ENCODE measurements at places on chromosomes 11 and 22.

GRCh38 chr11:111347723-111348115 is 31.4 kb downstream of the POU2AF1 start:
- peaks cover 6% of the 10 kb centered on the region for H3K27me3 ChIP-seq
- DNase-seq: no peak
- H3K4me1 ChIP-seq: peaks cover 11% of the 10 kb centered on the region

- H3K27ac ChIP-seq: no peak overlapping the region
- no peaks in the 10 kb centered on the region for H3K4me1 ChIP-seq
- H3K4me3 ChIP-seq: no peak overlapping the region
- no peaks in the 10 kb centered on the region for H3K36me3 ChIP-seq
Observed at GRCh38 chr22:20275836-20276235, 7.7 kb upstream of the RTN4R start.

- H3K4me1 ChIP-seq: no peaks in the 10 kb centered on the region
- H3K4me3 ChIP-seq: no peak overlapping the region
- H3K36me3 ChIP-seq: no peaks in the 10 kb centered on the region
- H3K27ac ChIP-seq: no peak overlapping the region
- no peak for DNase-seq
Observed at GRCh38 chr11:125516245-125516644, 20.2 kb upstream of the FEZ1 start.

- no peaks in the 10 kb centered on the region for H3K36me3 ChIP-seq
- H3K27me3 ChIP-seq: no peaks in the 10 kb centered on the region
- H3K27ac ChIP-seq: no peak overlapping the region
- no peak for DNase-seq
- no peaks in the 10 kb centered on the region for H3K4me1 ChIP-seq
- no peak overlapping the region for H3K4me3 ChIP-seq
Observed at GRCh38 chr11:45974806-45975205, 52.4 kb downstream of the LARGE2 start.

DNA sequence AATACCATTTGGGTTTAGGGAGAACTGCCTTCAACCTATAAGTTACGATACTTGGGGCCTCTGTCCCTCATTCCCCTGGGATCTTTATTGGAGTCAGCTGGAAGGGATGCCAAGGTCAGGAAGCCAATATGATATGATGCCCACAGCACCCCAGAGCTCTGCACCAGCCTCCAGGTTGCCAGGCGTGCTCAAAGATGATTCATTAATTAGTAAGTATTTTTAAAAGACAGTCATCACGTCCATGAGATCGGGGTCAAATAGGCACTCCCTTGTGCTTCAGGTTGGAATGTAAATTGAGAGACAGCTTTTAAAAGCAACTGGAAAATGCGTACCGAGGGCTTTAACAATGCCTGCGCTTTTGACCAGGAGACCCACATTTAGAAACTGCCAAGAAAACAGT is 57.0 kb upstream of the CD5 start:
- H3K27me3 ChIP-seq: no peaks in the 10 kb centered on the region
- H3K4me3 ChIP-seq: no peak overlapping the region
- no peaks in the 10 kb centered on the region for H3K36me3 ChIP-seq
- H3K4me1 ChIP-seq: no peaks in the 10 kb centered on the region
- no peak overlapping the region for H3K27ac ChIP-seq

GRCh38 chr11:63993100-63993499 is 6.9 kb downstream of the OTUB1 start:
- no peak overlapping the region for H3K4me3 ChIP-seq
- no peak for DNase-seq
- H3K36me3 ChIP-seq: no peaks in the 10 kb centered on the region
- H3K27ac ChIP-seq: no peak overlapping the region
- no peaks in the 10 kb centered on the region for H3K27me3 ChIP-seq

GRCh38 chr11:127443297-127443696 is 442.7 kb upstream of the KIRREL3 start:
- H3K27ac ChIP-seq: no peak overlapping the region
- H3K4me3 ChIP-seq: no peak overlapping the region
- DNase-seq: no peak
- H3K36me3 ChIP-seq: no peaks in the 10 kb centered on the region

GRCh38 chr11:27319072-27319471 is 43.9 kb downstream of the CCDC34 start:
- no peaks in the 10 kb centered on the region for H3K27me3 ChIP-seq
- H3K4me3 ChIP-seq: no peak overlapping the region
- peak overlapping the region; percentile 76 for H3K27ac ChIP-seq
- no peaks in the 10 kb centered on the region for H3K36me3 ChIP-seq
- no peaks in the 10 kb centered on the region for H3K4me1 ChIP-seq
- peak; percentile 16 for DNase-seq

DNA sequence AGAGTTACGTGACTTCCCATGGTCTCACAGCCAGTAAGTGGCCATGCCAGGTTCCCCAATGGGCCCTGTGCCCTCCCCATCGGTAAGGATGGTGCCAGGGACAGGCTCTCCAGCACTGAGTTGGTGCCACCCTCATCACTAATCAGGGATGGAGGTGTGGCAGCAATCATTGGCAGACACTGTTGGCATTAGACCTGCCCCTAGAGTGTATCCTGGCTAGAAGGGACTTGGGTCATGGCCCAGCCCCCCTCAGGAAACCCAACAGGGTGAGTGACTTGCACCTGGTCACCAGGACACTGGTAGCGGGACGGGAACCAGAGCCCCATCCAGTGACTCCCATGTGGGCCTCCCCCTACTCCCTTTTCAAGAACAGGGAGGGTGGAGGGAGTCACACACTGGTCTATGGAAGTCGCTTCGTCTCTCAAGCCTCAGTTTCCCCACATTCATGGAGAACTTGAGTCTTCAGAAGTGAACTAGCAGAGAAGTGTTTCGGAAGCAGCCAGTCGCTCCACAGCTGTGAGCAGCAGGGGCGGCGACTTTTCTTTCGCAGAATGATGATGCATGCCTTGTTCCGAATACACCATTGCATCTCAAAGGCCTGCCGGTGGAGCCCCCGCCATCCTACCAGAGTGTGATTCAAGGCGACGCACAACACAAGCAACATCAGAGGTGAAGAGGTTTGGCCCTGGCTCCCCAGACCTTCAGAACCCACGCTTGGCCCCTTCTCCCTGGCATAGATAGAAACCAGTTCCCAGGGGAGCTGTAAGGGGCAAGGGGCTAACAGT is 12.9 kb downstream of the MS4A10 start:
- H3K27ac ChIP-seq: no peak overlapping the region
- no peaks in the 10 kb centered on the region for H3K4me1 ChIP-seq
- no peak for DNase-seq
- H3K4me3 ChIP-seq: no peak overlapping the region
- peaks cover 6% of the 10 kb centered on the region for H3K27me3 ChIP-seq

DNA sequence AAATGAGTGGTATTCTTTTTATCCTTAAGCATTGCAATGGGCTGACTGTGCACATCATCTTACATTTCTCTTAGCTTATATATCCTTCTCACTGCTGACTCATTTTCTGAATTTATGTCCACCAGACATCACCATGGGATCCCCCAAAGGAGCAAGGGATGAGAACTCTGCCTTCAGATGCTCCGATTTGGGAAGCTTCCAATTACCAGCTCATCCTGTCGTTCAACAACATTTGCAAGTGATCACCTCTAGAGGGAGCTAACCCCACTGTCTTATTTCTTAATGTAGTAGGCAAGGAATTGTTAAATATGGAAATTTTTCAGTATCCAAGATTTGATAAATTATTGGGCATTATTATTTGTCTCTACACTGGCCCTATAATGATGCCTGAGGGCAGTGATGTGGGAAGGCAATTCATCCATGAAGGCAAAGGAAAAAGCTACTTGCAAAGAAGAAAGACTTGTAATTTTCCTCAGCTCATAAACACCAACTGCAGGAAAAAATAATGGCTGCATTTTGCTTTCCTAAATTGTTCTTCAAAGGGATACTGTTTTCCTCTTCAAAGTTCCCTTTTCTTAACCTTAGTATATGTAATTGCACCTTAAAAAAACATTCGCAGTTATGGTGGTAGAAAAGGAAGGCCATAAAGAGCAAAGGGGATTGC is 102.4 kb upstream of the FSHB start:
- no peak overlapping the region for H3K27ac ChIP-seq
- no peaks in the 10 kb centered on the region for H3K27me3 ChIP-seq
- no peak for DNase-seq
- no peaks in the 10 kb centered on the region for H3K4me1 ChIP-seq
- no peak overlapping the region for H3K4me3 ChIP-seq

DNA sequence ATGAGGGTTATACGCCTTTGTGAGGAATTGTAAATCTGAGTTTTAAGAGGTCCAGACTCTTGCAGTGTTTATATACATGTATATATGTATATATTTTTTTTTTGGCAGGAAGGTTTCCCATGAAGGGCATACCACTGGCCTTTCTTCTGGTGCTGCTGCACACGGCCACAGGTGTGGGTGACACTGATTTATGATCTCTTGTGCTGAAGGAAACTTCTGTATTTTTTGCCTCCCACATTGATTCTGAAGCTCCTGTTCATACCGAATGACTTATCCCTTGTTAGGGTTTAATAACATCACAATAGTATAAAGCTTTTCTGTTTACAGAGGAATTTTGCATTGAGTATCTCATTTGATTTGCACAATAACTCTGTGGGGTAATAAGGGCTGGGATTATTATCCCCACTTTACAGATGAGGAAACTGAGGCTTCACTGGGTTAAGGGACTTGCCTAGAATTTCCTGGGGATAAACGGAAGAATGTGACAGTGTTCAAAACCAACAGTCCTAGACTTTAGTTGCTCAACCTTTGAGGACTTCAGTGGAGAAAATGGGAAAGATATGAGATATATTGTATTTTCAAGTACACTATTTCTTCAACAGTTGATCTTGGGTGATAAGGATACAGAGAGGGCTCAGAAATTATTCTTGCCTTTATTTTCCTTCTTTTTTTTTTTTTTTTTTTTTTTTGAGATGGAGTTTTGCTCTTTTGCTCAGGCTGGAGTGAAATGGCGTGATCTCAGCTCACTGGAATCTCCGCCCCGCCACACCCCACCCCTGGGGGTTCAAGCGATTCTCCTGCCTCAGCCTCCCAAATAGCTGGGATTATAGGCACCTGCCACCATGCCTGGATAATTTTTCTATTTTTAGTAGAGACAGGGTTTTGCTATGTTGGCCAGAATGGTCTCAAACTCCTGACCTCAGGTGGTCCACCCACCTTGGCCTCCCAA is 70.1 kb downstream of the MICAL2 start:
- H3K4me1 ChIP-seq: no peaks in the 10 kb centered on the region
- H3K27me3 ChIP-seq: no peaks in the 10 kb centered on the region
- no peak for DNase-seq
- no peak overlapping the region for H3K4me3 ChIP-seq
- no peaks in the 10 kb centered on the region for H3K36me3 ChIP-seq

GRCh38 chr11:44130751-44131150 is 35.3 kb downstream of the EXT2 start:
- no peaks in the 10 kb centered on the region for H3K4me1 ChIP-seq
- no peaks in the 10 kb centered on the region for H3K27me3 ChIP-seq
- DNase-seq: no peak
- H3K36me3 ChIP-seq: peaks cover 52% of the 10 kb centered on the region
- no peak overlapping the region for H3K27ac ChIP-seq
- H3K4me3 ChIP-seq: no peak overlapping the region

GRCh38 chr11:43787824-43788223 is 92.8 kb upstream of the ALKBH3 start:
- no peaks in the 10 kb centered on the region for H3K36me3 ChIP-seq
- peaks cover 7% of the 10 kb centered on the region for H3K4me1 ChIP-seq
- H3K4me3 ChIP-seq: no peak overlapping the region
- no peak overlapping the region for H3K27ac ChIP-seq

- no peaks in the 10 kb centered on the region for H3K27me3 ChIP-seq
- H3K36me3 ChIP-seq: no peaks in the 10 kb centered on the region
- H3K4me1 ChIP-seq: no peaks in the 10 kb centered on the region
- peak overlapping the region; percentile 48 for H3K27ac ChIP-seq
- peak; percentile 36 for DNase-seq
- H3K4me3 ChIP-seq: no peak overlapping the region
Observed at GRCh38 chr11:128437136-128437535, 150.2 kb downstream of the ETS1 start.

- peaks cover 13% of the 10 kb centered on the region for H3K4me1 ChIP-seq
- DNase-seq: peak; percentile 98
Observed at GRCh38 chr22:30591588-30592359, at the start of gene PES1. Gene PES1 (minus strand): TSS chr22:30591910. CDS start chr22:30591833, 77 bp downstream.

DNA sequence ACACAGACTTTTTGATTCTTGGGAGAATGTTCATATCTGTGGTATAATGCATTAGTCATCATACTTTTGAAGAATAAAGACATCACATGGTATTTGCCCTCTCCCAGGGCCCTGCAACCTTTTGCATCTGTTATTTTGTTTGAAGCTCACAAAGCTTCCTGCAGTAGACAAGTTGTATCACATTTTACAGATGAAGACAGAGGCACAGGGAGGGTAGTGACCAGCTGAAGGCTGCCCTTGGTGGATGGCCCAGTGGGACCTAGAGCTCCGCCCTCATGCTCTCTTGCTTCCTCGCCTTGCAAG is 66.4 kb downstream of the UBASH3B start:
- no peak overlapping the region for H3K27ac ChIP-seq
- no peak overlapping the region for H3K4me3 ChIP-seq
- DNase-seq: no peak
- no peaks in the 10 kb centered on the region for H3K27me3 ChIP-seq

DNA sequence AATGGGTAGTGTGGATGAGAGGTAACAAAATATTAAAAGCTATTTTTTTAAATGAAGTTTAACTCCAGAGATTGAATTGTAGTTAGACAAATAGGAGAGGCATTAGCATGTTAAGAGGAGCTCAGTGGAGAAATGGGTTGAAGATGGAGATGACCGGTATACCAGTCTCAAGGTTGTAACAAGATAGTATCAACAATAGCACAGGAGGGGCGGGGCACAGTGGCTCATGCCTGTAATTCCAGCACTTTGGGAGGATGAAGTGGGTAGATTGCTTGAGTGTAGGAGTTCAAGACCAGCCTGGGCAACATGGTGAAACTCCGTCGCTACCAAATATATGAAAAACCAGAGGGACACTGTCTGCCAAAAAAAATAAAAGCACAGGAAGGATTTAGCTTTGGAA is 6.0 kb upstream of the ANKRD42 start:
- no peak for DNase-seq
- no peak overlapping the region for H3K4me3 ChIP-seq
- H3K4me1 ChIP-seq: peaks cover 9% of the 10 kb centered on the region
- peaks cover 76% of the 10 kb centered on the region for H3K36me3 ChIP-seq

DNA sequence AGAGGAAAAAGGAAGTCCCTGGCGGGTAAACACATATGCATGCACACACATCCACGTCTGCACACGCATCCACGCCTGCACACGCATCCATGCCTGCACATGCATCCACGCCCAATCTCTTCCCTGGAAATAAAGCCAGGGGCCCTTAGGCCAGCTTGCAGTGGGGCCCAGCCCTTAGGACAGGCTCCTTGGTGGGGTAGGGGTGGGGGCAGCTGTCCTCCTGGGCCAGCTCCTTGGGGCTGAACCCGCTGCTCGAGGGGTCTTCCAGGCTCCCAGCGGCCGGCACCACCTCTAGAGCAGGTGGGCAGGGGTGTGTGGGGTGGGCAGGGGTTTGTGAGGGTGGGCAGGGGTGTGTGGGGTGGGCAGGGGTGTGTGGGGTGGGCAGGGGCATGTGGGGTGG is 1.9 kb downstream of the C11orf21 start:
- peaks cover 4% of the 10 kb centered on the region for H3K27me3 ChIP-seq
- no peak for DNase-seq
- no peak overlapping the region for H3K27ac ChIP-seq
- no peaks in the 10 kb centered on the region for H3K4me1 ChIP-seq
- no peak overlapping the region for H3K4me3 ChIP-seq
